ENCODE measurements at places on chromosomes 11 and 22.
A peak's percentile ranks its signal among the peaks of the same experiment; 100 is the strongest.

DNA sequence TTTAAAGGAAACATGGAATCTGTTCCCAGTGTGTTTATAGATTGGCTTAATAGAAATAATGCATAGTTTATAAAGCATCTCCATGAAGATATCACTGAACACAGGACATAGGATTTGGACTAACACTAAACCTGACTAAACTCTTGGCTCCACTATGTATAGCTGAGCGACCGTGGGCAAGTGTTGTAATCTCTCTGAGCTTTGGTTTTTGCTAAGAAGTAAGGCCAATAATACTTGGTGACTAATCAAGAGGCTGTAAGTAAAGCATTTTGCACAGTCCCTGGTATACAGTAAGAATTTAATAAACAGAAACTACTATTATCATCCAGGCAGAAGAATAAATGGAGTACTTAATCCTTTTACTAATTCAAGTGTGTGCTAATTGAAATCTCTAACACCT lies 125.5 kb upstream of the MTMR2 start:
- DNase-seq, result no peak

DNA sequence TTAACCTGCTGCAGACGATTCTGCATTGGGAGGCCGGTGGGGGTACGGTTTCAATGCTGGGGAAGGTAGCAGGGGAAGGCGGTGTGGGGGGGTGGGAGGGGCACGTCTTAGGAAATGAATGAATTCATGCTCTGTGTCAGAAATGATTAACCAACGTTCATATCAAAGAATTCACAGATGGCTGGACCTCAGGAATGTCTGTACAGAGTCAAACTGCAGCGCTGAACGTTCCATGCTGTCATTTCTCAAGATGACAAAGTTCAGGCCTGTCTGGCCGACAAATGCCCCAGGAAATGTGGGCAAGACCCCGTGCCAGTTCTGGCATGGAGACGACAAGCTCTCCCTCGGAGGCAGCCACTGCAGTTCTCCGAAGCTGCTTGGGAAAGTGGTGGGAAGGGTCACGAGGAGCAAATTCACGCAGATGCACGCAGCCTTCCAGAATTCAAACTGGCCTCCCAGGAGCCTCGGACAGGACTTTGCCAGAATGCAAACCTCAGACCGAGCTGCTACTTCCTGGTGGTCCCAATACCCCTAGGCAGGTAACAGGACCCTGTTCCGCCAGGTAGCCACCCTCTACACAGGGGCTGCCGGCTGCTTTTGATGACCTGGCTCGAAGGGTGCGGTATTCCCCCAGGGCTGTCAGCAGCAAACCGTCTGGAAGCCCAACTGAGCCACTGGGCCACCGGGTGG lies 81.5 kb downstream of the TRMU start:
- DNase-seq, result no peak

- no peak for DNase-seq
Observed at GRCh38 chr11:67544616-67545242, 21.5 kb upstream of the CABP2 start.

DNA sequence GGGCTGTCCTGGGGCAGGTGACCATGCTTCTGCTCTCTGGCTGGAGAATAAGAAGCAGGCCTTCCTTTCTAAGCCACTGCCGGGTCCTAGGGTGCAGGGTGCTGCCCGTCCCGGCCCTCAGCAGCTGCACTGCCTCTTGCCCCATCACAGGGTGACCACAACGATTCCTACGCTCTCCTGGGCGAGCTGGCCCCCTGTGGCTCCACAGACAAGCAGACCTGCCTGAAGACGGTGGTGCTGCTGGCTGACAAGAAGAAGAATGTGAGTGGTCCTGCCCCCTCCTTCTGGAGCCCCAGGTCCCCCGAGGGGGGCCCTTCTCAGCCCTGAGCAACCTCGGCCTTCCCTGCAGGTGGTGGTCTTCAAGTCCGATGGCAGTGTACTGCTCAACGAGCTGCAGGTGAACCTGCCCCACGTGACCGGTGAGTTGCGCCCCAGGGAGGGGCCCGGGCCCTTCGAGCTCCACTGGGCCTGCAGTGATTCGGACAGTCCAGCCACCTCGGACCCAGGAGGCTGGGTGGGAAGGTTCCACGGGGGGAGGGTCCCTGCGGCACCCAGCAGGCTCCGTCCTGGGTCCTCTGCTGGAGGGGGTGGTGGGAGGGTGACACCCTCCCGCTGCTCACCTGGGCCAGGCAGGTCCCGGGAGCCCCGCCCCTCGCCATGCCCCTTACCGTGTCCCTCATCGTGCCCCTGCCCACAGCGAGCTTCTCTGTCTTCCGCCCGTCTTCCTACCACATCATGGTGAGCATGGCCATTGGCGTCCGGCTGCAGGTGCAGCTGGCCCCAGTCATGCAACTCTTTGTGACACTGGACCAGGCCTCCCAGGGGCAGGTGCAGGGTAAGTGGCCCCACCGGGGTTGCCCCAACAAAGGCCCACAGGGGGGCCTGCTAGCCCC lies 8.3 kb downstream of the MUC2 start:
- DNase-seq, result no peak

DNA sequence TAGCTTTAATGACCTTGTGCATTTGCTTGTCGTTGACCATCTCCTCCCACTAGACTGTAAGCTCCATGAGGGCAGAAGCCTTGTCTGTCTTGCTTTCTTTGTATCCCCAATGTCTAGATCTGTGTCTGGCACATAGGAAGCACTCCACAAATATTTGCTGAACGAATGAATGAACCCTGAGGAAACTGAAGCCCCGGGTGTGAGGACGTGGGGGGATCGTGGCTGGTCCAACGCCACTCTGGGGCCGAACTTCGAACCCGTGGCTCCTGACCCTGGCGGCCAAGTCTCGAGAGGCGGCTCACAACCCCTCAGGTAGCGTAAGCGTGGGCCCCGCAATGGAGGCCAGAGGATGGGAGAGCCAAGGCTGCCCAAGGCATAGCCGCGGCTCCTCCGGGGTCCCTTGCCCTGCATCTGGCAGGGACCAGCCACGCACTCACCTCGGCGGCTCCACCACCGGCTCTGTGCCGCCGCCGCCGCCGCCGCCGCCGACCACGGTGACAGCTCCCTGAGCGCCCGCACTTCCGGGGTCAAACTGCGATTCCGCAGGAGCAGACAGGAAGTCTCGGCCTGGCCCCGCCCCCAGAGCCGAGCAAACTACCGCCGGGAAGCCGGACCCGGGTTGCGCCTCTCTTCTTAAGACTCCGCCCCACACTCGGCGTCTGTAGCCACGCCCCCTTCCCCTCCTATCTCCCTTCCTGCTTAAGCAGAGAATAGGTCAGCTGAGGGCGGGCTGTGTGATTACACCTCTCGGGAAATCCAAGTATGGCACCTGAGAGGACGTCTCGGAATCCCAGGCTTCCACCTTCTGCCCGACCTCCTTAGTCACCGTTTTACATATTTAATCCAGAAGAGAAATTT lies at the start of gene ASCC2:
TSS of gene ASCC2 (minus strand) at position 534 of the 858 bp plus-strand sequence. CDS start 5,949 bp downstream, outside the sequence.
- DNase-seq, result peak; percentile 96

GRCh38 chr11:44120169-44120568 lies 24.7 kb downstream of the EXT2 start:
- no peak for DNase-seq

Measured in NCI-H345 (cell line).